Daoy (cell line): ENCODE measurements at places on chromosomes 1 and 21. TPM values are rescaled to one million over a fixed set of nuclear protein-coding genes. Genes with fewer than 3 reads are reported as not detected.

- no peak for DNase-seq
Observed at GRCh38 chr1:25933479-25934365, 27.5 kb upstream of the STMN1 start.

DNA sequence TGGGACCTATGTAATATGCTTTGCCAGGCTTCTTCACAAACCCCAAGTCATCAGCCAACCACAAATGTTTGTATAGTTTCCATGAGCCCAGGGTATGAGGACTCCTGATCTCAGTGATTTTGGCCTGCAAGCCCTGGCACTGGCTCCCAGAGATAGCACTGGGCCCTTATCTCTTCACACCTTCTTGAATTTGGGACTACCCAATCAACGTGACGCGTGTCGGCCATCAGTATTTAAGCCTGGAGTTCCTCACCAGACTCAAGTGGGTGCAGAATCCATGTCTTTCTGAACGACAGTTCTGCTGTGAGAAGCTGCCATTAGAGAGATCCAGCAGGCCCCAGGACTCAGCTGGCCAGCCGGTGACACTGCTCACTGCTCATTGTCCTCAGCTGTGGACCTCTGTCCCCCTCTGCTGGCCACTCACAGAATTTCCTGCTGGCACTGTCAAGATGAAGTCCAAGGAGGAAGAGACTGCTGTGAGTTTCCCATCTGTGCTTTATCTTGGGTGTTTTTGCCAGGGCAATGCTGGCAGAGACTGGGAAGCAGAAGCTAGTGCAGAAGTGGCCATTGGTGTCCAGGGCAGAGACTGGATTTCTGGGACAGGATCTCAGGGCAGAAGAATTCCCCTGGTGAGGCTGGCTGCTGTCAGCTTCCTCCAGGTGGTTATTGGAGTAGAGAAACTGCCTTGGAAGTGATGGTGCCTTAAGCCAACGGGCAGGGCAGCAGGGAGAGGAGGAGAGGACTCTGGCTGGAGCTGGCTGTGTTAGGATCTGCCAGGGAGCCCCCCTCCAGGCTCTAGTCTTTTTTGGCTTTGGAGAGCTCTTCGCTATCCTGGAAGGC is 28.4 kb downstream of the TMCC2 start:
- DNase-seq, result peak; percentile 85

DNA sequence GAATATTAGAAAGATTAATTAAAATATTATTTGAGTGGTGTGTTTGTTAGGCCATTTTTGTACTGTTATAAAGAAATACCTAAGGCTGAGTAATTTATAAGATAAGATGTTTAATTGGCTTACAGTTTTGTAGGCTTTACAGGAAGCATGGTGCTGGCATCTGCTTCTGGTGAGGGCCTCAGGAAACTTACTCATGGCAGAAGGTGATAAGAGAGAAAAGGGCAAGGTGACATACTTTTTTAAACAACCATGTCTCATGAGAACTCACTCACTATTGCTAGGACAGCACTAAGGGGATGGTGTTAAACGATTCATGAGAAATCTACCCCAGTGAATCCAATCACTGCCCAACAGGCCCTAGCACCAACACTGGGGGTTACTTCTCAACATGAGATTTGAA is 56.7 kb upstream of the RGS21 start:
- DNase-seq, result peak; percentile 23

DNA sequence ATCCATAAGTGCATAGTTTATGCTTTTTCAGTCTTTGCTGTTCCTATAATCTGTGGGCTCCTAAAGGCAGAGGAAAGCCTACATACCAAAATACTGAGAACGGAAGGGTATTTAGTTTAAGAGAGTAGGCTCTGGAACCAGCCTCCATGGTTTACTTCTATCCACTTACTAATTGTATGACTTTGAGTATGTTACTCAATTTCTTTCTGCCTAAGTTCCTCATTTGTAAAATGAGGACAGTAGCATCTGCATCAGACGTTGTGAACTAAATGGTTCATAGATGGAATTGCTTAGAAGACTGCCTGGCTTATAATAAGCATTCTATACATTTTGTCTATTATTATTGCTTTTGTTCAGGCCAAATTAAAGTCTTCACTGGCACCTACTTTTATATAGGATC is 111.0 kb downstream of the NTNG1 start:
- no peak for DNase-seq

- DNase-seq, result no peak
Observed at GRCh38 chr21:42676808-42677207, 23.4 kb downstream of the PDE9A start.

DNA sequence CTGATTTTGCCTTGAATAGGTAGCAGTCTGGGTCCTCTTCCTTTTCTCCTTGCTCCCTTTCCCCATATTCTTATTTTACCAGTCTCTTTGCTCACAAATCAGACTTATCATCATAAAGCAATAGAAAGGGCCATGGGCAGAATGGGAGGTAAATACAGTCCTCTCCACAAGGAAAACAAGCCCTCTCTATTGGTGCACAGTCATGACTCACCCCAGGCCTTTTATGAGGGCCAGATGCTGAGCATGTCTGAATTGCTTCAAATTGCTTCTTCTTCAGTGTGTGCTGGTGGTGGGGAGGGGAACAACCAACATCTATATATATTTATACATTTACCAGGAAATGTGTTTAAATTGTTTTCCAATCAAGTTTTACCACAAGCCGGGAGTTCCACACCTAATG is 75.2 kb downstream of the GFI1 start:
- peak; percentile 49 for DNase-seq

GRCh38 chr1:96049759-96050409 is 671.7 kb upstream of the PTBP2 start:
- no peak for DNase-seq

DNA sequence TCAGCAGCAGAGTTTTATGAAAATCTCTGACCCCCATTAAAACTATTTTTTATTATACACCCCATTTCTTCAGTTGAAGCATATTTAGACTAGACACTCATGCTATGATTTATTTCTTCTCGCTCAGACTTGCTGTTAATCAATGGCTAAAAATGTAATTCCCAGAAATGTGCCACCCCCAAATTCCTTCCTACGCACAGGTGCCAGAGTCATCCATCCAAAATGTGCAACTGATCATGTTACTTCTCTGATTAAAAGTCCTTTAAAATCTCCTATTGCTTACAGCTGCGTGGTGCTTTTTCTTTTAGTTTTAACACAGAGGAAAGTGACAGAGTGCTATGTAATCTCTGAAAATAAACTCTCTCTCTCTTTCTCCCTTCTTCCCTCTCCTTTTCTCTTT is 954.4 kb downstream of the NCAM2 start:
- no peak for DNase-seq

GRCh38 chr1:77732090-77732489 is 27.6 kb downstream of the USP33 start:
- DNase-seq, result no peak

SLAMF9 gene
- 0.77 TPM in 1 of 2 replicates, not detected in the other for total RNA-seq
